HFFc6 (cell line): ENCODE measurements at places on chromosomes 3 and 15.
A peak's percentile ranks its signal among the peaks of the same experiment; 100 is the strongest.

- no peak overlapping the region for H3K27ac ChIP-seq
- no peak for DNase-seq
- no peaks in the 10 kb centered on the region for H3K4me1 ChIP-seq
- H3K36me3 ChIP-seq, result no peaks in the 10 kb centered on the region
Measured at GRCh38 chr15:88716543-88717381, 77.9 kb downstream of the ISG20 start.

GRCh38 chr15:60982249-60982910 is 246.7 kb downstream of the RORA start:
- peaks cover 27% of the 10 kb centered on the region for H3K4me1 ChIP-seq
- peak overlapping the region; percentile 76 for H3K27ac ChIP-seq
- peak; percentile 29 for DNase-seq
- H3K36me3 ChIP-seq, result peaks cover 14% of the 10 kb centered on the region

- no peak for DNase-seq
- H3K27me3 ChIP-seq, result no peaks in the 10 kb centered on the region
- peak overlapping the region; percentile 47 for H3K27ac ChIP-seq
- no peak overlapping the region for H3K4me3 ChIP-seq
- peaks cover 31% of the 10 kb centered on the region for H3K36me3 ChIP-seq
Measured at GRCh38 chr3:172133838-172134237, 94.5 kb downstream of the FNDC3B start.

GRCh38 chr15:42796955-42797782 is 60.2 kb upstream of the CDAN1 start:
- H3K36me3 ChIP-seq, result peaks cover 8% of the 10 kb centered on the region
- H3K27ac ChIP-seq, result peak overlapping the region; percentile 55
- peak overlapping the region; percentile 33 for H3K4me3 ChIP-seq
- peaks cover 22% of the 10 kb centered on the region for H3K4me1 ChIP-seq
- no peak for DNase-seq

DNA sequence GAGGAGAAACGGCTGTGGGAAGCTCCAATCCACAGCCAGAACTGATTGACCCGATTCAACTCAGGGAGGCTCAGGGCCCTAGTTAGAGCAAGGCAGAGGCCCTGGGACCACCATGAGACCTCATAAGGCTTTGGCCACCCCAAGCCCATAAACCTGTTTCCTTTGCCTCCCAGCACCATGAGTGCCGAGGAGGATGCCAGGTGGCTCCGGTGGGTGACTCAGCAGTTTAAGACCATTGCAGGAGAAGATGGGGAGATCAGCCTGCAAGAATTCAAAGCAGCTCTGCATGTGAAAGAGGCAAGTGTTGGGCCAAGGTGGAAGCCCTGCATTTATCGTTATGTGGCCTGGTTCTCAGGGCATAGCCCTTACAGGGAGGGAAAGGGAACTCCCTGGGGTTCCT is 11.9 kb downstream of the NOX5 start:
- peak overlapping the region; percentile 66 for H3K27ac ChIP-seq
- H3K36me3 ChIP-seq, result no peaks in the 10 kb centered on the region
- H3K4me3 ChIP-seq, result no peak overlapping the region

- H3K4me3 ChIP-seq, result no peak overlapping the region
- no peak for DNase-seq
- H3K27me3 ChIP-seq, result no peaks in the 10 kb centered on the region; the same call in none of the 2 replicates
- peaks cover 36% of the 10 kb centered on the region for H3K4me1 ChIP-seq
Measured at GRCh38 chr3:119829420-119829819, 47.5 kb downstream of the NR1I2 start.

- peak within 1 kb of the TSS; percentile 99 for H3K27ac ChIP-seq
- H3K36me3 ChIP-seq, result peaks cover 7% of the 10 kb centered on the region
- peak; percentile 66 for DNase-seq
Measured at GRCh38 chr15:77420610-77421369, at the start of gene HMG20A. TSS of gene HMG20A (plus strand) at chr15:77420888. CDS start at chr15:77458408, 37,520 bp downstream.

- no peak overlapping the region for H3K4me3 ChIP-seq
- DNase-seq, result no peak
- peaks cover 55% of the 10 kb centered on the region for H3K4me1 ChIP-seq
Measured at GRCh38 chr3:157117206-157117605, 42.7 kb downstream of the CCNL1 start.

DNA sequence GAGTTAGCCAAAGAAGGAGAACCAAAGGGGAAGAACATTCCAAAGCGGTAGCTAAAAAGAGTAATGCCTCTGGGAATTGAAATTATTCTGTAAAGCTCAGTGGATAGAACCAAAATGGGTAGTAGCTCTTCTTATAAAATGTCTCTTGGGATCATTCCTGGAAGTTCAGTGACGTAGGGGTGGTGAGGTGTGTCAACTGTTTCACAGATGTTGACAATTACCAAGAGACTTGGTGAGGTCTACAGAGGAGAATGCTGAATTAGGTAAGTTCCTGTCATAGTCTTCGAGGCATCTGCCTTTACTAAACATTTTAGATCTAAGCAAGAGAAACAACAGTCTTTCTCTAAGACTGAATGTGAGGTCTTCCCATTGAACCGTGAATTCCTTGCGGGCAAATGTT is 67.8 kb downstream of the TPRG1 start:
- peaks cover 7% of the 10 kb centered on the region for H3K27me3 ChIP-seq
- H3K27ac ChIP-seq, result no peak overlapping the region
- H3K4me1 ChIP-seq, result no peaks in the 10 kb centered on the region
- H3K4me3 ChIP-seq, result no peak overlapping the region
- no peaks in the 10 kb centered on the region for H3K36me3 ChIP-seq

GRCh38 chr15:88649753-88650551 is 11.1 kb downstream of the ISG20 start:
- H3K36me3 ChIP-seq, result no peaks in the 10 kb centered on the region
- no peak overlapping the region for H3K4me3 ChIP-seq
- peaks cover 4% of the 10 kb centered on the region for H3K27me3 ChIP-seq
- no peak for DNase-seq
- peak overlapping the region; percentile 80 for H3K27ac ChIP-seq

- DNase-seq, result peak; percentile 94
- H3K27ac ChIP-seq, result peak overlapping the region; percentile 83
- peaks cover 1% of the 10 kb centered on the region; the same call in 1 of the 2 replicates for H3K27me3 ChIP-seq
Measured at GRCh38 chr3:105598042-105598796, 231.5 kb downstream of the ALCAM start.

GRCh38 chr3:67034371-67034770 is 36.3 kb downstream of the KBTBD8 start:
- no peaks in the 10 kb centered on the region for H3K4me1 ChIP-seq
- H3K4me3 ChIP-seq, result no peak overlapping the region
- H3K27me3 ChIP-seq, result peaks cover 3% of the 10 kb centered on the region; the same call in 1 of the 2 replicates
- no peak overlapping the region for H3K27ac ChIP-seq
- H3K36me3 ChIP-seq, result no peaks in the 10 kb centered on the region

DNA sequence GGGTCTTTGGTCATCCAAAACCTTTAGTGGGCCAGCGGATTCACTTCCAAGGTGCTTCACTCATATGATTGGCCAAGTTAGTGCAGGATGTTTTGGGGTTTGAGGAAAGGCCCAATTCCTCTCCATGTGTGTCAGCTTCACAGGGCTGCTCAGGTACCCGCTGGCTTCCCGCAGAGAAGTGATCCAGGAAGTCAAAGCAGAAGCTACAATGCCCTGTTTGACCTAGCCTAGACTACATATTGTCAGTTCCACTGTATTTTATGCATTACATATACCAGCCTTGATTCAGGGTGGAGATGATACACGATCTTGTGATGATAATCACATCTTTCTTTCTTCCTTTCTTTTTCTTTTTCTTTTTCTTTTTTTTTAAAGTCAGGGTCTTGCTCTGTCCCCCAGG is 32.1 kb downstream of the PDE8A start:
- peaks cover 41% of the 10 kb centered on the region for H3K4me1 ChIP-seq
- DNase-seq, result no peak
- no peak overlapping the region for H3K27ac ChIP-seq

- H3K36me3 ChIP-seq, result no peaks in the 10 kb centered on the region
- no peak overlapping the region for H3K4me3 ChIP-seq
- no peak overlapping the region for H3K27ac ChIP-seq
- H3K4me1 ChIP-seq, result peaks cover 27% of the 10 kb centered on the region
Measured at GRCh38 chr3:172604895-172605646, 81.8 kb upstream of the TNFSF10 start.

DNA sequence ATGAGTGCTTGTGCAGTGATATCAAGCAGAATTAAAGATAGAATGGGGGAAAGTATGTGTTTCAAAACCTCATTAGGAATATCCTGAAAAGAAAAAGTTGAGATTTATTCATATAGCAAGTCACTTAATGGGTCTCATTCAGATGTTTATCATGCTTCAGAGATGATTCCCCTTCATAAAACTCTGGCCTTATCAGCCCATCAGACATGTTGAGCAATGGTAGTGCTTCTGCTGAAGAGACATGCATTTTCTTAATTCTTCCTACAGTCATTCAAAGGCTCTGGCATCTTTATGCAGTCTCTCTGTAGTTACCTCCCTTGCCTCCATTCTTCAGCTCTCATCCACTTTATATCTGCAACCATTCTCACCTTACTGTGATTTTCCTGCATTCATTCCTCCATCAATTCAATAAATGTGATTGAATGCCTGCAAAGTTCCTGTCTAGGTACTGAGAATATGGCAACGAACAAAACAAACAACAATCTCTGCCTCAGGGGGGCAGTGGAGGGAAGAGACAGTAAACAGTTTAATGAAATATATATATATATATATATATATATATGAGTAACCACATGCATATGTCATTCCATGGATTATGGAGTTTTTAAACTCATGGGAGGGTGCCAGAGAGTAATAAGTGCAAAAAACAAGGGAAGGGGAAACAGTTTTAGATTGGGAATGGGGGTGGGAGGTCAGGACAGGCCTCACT is 138.5 kb downstream of the NECTIN3 start:
- peaks cover 5% of the 10 kb centered on the region; the same call in 1 of the 2 replicates for H3K36me3 ChIP-seq
- H3K4me3 ChIP-seq, result no peak overlapping the region
- peaks cover 6% of the 10 kb centered on the region for H3K4me1 ChIP-seq
- no peak overlapping the region for H3K27ac ChIP-seq

DNA sequence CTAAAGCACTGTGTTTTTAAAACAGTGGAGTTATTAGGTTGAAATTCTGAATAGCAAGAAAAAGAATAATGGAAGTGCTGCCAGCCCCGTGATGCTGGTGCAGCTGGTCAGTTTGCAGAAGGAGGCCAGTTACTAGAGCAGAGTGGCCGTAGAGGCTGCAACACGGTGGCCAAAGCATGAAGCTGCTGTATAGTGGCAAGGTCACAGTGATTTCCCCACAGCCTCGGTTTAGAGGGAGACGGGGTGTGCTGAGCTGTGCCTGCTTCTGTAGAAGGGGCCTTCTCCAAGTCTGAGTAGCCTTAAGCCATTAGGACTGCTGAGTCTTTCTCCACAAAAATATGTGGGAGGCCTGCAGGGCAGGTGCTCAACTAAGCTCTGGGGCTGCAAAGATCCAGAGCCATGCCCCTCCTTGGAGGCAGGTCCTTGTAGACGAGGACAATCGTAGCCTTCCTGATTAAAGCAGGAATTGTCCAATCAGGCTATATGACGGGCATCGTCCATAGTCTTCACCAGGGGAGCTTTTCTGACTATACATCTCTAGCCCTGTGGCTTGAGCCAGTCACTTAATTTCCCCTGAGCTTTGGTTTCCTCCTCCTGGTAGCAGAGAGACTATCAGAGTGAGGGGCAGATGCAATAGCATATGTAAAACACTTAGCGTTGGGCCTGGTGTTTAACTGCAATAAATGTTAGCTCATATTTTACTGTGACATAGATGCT is 151.6 kb downstream of the PGPEP1L start:
- peaks cover 97% of the 10 kb centered on the region for H3K4me1 ChIP-seq
- peak overlapping the region; percentile 69 for H3K4me3 ChIP-seq
- peaks cover 6% of the 10 kb centered on the region; the same call in 1 of the 2 replicates for H3K36me3 ChIP-seq
- peaks cover 3% of the 10 kb centered on the region for H3K27me3 ChIP-seq
- DNase-seq, result no peak

- no peak overlapping the region for H3K4me3 ChIP-seq
- no peak overlapping the region for H3K27ac ChIP-seq
- H3K4me1 ChIP-seq, result no peaks in the 10 kb centered on the region
- no peaks in the 10 kb centered on the region for H3K36me3 ChIP-seq
Measured at GRCh38 chr3:70064194-70064779, 64.8 kb downstream of the SAMMSON start.

DNA sequence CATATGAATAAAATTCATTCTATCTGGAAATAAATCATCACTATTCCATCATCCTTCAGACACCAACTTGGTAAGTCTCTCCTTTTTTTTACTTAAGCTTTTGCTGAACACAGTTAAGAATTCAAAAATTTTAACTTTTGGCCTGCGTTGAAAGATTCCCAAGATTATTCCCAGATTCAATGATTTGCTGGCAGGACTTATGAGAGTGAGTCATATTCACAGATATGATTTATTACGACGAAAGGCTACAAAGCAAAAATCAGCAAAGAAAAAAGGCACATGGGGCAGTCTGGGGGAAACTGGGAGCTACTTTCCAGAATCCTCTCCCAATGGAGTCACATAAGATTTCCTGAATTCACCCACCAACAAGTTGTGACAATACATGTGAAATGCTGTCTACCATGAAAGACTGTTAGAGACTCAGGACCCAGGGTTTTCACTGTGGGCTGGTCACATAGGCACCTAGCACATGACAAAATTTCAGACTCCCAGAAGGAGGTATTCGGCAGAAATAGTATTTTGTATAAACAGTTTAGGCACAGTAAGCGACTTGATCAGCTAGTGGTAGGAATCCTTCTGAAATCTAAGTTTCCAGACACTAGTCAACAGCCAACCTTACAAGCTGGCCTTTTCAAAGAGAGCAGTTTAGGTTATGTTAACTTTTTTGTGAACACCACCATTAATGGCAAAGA is 82.1 kb downstream of the DLG1 start:
- peaks cover 66% of the 10 kb centered on the region for H3K4me1 ChIP-seq
- peaks cover 18% of the 10 kb centered on the region for H3K36me3 ChIP-seq
- H3K27ac ChIP-seq, result peak overlapping the region; percentile 81
- peak; percentile 43 for DNase-seq

- peaks cover 61% of the 10 kb centered on the region for H3K4me1 ChIP-seq
- H3K36me3 ChIP-seq, result peaks cover 12% of the 10 kb centered on the region
- H3K4me3 ChIP-seq, result no peak overlapping the region
- peaks cover 3% of the 10 kb centered on the region for H3K27me3 ChIP-seq
- H3K27ac ChIP-seq, result no peak overlapping the region
- no peak for DNase-seq
Measured at GRCh38 chr15:75656331-75656730, 8.6 kb downstream of the SNX33 start.

DNA sequence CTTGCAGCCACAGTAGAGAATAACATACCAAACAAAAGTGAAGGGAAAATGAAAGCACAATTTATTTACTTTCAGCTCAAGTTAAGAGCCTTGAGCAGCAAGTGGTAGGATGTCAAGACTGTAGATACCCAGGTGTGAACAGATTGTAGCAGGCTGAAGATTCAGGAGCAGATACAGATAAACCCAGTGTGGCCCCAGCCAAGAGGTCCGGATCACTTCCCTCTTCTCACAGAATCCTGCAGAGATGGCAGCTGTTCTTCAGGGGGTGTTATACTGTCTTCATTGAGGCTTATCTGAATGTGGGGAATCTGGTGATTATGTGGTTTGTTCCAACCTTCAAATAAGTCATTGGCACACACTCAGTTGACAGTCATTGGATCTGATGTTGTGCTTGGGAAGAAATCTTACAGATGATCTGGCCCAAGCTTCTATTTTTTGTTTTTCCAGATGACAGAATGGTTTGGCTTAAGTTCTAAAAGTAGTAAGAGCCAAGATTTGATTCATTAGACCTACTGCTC is 2.2 kb downstream of the STARD9 start:
- peak; percentile 14 for DNase-seq
- peaks cover 2% of the 10 kb centered on the region; the same call in 1 of the 2 replicates for H3K27me3 ChIP-seq
- H3K4me1 ChIP-seq, result peaks cover 47% of the 10 kb centered on the region
- H3K36me3 ChIP-seq, result no peaks in the 10 kb centered on the region
